ENCODE measurements at places on chromosomes 12 and 14.

- no peak for DNase-seq
Measured at GRCh38 chr12:47054659-47055058, 24.8 kb upstream of the PCED1B start.

DNA sequence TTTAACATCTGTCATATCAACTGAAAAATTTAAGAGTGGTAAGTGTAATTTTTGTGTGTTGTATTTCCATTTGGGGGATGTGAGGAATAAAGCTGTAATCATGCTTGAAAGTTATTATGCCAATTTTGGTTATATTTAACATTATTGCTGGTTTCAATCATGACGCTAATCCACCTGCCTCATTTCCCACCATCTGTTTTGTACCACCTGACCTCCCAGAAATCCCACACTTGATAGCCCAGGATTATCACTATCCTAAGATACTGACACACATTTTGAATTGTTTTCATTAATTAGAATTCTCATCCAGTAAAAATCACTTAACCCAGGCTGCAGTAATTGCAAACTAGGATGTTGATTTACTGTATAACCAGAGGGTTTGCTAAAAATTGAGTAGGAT, 1119.8 kb downstream of the AACS start:
- DNase-seq, result no peak

- no peak for DNase-seq
Measured at GRCh38 chr14:103169954-103170353, 46.7 kb downstream of the TNFAIP2 start.

- DNase-seq, result no peak
Measured at GRCh38 chr12:69501154-69501895, 31.1 kb downstream of the FRS2 start.

DNA sequence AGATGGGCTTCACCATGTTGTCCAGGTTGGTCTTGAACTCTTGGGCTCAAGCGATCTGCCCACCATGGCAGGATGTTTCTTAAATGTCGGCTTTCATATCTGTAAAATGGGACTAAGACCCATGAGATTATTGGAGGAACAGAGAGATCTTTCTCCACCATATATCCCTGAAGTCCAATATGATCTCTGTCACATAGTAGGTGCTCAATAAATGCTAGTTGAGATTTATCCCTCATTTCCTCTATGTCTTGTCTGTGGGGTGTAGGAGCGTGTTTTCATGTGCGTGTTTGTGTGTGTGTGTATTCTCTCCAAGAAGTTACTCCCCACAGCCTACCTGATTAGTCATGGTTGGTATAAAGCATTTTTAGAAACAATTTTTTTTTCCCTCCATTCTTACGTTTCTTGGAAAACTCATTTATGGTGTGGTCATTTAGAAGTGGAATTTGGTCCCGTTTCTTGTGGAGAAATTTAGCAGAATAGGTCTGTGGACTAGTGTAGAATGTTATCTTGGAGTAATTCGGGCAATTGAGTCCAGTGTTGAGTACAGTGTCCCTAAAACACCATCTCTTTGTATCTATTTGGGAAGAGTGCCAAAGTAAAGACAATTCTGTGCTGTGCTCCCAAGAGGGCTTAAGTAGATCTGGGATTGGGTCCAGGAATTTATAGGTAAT, 4.3 kb downstream of the STRAP start:
- DNase-seq, result no peak

DNA sequence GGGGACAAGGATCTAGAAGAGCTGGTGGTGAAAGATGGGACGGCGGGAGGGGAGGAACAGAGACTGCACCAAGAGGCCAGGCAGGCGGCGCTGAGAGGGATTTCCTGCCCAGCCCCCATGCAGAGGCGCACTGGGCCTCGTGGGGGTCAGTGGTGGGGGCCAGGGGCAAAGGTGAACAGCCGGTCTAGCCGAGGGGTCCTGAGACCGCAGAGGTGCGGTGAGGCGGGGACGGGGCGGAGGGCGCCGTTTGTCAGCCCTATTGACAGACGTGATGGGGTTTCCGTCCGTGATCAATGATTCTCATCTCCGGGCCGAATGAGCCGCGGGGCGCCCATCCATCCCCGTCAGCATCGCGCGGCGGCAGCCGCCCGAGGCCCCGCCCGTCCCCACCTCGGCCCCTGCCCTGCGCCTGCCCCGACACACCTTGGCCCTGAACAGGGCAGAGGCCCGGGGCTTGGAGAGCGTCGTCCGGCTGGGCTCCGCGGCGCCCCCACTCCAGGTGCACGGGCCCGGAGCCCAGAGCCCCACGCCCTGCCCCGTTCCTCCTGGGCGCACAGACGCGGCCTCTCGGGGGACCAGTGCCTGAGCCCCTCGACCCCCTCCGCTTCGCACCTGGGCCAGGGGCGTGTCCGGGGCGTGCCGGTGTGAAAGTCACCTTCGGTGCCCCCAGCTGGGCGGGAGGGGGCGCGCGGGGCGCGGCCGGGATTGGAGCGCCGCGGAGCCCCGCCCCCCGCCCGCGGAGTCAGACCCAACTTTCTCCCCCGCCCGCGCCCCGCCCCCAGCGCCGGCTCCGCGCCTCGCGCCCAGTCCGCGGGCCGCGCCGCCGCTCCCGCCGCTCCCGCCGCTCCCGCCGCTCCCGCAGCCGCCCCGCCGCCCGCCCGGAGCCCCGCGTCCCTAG, at the start of gene NXPH4:
TSS of gene NXPH4 (plus strand) at position 781 of the 898 bp plus-strand sequence. CDS start 176 bp downstream, outside the sequence.
- peak; percentile 76 for DNase-seq

DNA sequence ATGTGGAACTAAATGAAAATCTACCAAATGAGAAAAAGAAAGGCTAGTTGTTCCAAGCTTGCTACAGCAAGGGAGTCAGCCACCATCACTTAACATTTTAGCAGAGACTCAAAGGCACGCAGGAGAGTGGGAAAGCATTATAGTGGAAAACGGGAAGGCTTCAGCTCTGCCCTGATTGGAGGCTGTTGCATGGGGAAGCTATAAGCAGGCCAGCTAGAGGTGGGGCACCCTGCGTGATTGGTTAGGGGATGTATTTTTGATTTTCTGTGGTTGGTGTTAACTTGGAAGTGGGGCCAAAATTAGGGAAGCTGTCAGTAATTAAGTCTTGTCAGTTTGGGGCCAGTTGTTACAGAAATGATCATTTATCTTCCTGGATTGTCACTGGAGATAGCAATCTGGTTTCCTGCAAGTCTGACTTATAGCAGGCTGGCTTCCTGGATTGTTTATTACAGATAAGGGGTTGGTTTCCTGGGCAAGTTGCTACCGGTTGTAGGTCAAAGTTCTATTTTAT, 93.9 kb downstream of the FAR2 start:
- DNase-seq, result no peak

Data from stimulated activated CD4-positive, alpha-beta T cell treated with anti-CD3 and anti-CD28 coated beads, Interleukin-15, amount 100 ng/mL, for 24 hours (primary cell).